ENCODE measurements at places on chromosomes 11 and 22. TPM values are rescaled to one million over a fixed set of nuclear protein-coding genes. Genes with fewer than 3 reads are reported as not detected.

Gene ADAMTS8
- not detected for total RNA-seq

Gene SCUBE2
- total RNA-seq: 1.3 TPM

Gene P2RY6
- not detected for total RNA-seq

Gene ART5
- total RNA-seq: not detected

Gene OR56A1
- total RNA-seq: not detected

Gene OR51B2
- total RNA-seq: not detected

Gene OSBP2
- 18.6 TPM for total RNA-seq

Gene MRGPRX4
- 0.55 TPM for total RNA-seq

Gene NFAM1
- total RNA-seq: not detected

Gene AMOTL1
- total RNA-seq: 107 TPM
